ENCODE measurements at places on chromosomes 4 and X.

- DNase-seq = no peak
Measured at GRCh38 chr4:174859904-174860303, 30.9 kb upstream of the GLRA3 start.

GRCh38 chrX:146881521-146881920 is 67.0 kb upstream of the CXorf51A start:
- no peak for DNase-seq

DNA sequence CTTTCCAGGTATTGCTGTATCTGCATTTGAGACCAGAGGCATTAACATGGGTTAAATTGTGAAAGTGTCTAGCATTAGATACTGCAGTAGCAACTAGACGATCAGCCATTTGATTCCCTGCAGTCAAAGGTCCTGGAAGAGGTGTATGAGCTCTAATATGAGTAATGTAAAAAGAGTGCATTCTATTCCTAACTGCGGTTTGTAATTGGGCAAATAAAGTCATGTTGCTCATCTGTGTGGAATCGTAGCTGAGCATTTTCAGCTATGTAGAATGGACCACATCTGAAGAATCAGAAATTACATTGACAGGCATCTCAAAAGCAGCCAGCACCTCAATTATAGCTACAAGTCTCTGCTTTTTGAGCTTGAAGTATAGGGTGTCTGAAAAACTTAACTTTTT is 157.6 kb downstream of the ZNF518B start:
- no peak for DNase-seq

DNA sequence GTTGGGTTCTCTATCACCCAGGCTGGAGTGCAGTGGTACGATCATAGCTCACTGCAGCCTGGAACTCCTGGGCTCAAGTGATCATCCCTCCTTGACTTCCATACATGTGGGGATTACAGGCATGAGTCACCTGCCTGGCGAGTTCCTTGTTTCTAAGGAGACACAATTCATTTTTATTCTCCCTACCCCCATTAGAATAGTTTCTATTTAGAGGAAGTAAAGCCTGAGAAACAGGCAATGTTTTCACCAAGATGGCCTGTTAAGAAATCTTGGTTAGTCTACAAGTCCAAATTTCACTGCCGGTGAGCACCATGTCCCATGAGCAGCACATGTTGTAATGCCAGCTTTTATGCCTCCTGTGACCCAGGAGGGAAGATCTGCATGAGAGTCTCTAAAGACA is 5.7 kb downstream of the CYBB start:
- no peak for DNase-seq

DNA sequence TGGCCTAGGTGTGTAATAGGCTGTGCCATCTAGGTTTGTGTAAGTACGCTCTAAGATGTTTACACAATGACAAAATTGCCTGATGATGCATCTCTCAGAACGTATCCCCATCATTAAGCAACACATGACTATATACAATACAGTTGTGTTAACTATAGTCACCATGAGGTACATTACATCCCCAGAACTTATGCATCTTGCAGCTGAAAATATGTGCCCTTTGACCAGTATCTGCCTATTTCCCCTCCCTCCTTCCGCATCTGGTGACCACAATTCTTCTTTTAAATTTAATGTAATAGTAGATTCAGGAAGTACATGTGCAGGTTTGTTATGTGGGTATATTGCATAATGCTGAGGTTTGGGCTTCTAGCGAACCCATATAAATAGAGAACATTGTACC is 239.8 kb upstream of the IL1RAPL1 start:
- no peak for DNase-seq

DNA sequence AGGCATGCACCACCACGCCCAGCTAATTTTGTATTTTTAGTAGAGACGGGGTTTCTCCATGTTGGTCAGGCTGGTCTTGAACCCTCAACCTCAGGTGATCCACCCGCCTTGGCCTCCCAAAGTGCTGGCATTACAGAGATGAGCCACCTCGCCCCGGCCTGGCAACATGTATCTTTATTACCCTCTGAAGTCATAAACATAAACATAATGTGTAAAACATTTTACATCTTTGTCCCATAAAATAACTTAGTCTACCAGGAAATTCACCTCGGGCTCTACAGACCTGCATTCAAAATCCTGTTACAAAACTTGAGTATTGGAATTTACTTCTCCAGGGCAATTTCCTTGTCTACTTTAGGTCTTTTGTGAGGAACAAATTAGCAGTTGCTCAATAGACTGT is 68.1 kb upstream of the DUSP21 start:
- no peak for DNase-seq

GRCh38 chrX:97672138-97672537 is 788.4 kb downstream of the RPA4 start:
- DNase-seq = peak; percentile 3

GRCh38 chrX:33434256-33435092 is 223.1 kb upstream of the DMD start:
- DNase-seq = peak; percentile 58

DNA sequence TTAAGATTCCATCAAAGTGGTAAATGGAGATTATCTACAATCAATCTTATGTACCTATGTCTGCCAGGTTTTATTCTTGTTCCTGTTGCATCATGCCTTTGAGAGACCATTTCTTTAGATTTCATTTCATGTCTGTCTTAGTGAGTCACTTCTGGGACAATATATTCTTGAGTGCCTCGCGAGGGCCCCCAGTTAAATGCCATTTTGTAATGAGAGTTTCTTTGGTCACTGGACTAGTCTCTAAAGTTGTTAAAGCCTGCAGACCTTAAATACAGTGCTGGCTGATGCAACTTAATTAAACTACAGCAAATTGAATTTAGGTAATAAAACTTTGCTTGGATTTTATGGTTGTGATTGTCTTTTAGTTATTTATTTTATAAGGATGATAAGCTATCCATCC is 87.2 kb upstream of the PITX2 start:
- no peak for DNase-seq

DNA sequence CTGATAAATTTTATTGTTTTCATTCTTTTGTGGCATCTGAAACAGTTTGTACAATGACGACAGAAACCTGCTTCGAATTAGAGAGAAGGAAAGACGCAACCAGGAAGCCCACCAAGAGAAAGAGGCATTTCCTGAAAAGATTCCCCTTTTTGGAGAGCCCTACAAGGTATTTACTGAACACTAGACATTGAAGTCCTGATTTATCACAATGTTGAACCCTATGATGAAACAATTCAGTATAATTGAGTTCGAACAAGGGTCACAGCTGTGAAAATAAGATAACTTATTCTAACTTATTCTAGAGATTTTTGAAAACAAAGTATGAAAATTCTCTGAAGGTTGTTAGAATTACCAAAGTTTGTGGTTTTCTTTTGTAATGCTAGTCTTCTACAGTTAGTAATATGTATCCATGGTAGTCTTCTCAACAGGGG is 111.3 kb downstream of the AFF1 start:
- DNase-seq = no peak

GRCh38 chr4:182556580-182556979 is 313.4 kb downstream of the TENM3 start:
- DNase-seq = no peak

DNA sequence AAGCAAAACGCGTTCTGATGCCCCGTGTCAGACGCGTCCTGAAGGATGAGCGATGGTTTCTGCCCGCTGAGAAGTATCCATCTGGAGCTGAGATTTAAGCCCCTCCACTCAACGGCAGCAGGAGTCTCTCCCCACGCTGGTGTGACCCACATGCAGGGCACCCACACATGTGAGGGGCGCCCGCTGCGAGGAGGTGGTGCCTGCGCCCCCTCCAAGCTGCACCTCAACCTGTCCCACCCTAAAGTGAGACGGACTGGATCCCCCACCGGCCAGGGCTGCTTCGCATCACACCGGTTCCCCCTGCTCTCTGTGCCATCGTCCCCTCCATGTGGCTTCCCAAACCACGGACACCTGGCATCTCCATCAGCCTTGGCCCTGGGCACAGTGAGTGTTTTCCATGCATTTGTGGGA is 4.5 kb upstream of the PDE6B start:
- DNase-seq = no peak
